Activated T-helper 17 cell treated with anti-CD3 and anti-CD28 coated beads, Interleukin-2, amount 50 U/mL, for 72 hours (primary cell): ENCODE measurements at places on chromosomes 2 and 18. TPM values are rescaled to one million over a fixed set of nuclear protein-coding genes. Genes with fewer than 3 reads are reported as not detected.

PROKR1 gene
- not detected for total RNA-seq

IGFBP2 gene
- total RNA-seq: 0.32 TPM

POTEJ gene
- total RNA-seq: not detected

SCN2A gene
- total RNA-seq: 0.05 TPM

FZD7 gene
- 1.6 TPM for total RNA-seq

FAM110C gene
- total RNA-seq: 2.2 TPM

GRCh38 chr2:137987011-137987410, 22.7 kb downstream of the HNMT start:
- ATAC-seq: no peak

DNA sequence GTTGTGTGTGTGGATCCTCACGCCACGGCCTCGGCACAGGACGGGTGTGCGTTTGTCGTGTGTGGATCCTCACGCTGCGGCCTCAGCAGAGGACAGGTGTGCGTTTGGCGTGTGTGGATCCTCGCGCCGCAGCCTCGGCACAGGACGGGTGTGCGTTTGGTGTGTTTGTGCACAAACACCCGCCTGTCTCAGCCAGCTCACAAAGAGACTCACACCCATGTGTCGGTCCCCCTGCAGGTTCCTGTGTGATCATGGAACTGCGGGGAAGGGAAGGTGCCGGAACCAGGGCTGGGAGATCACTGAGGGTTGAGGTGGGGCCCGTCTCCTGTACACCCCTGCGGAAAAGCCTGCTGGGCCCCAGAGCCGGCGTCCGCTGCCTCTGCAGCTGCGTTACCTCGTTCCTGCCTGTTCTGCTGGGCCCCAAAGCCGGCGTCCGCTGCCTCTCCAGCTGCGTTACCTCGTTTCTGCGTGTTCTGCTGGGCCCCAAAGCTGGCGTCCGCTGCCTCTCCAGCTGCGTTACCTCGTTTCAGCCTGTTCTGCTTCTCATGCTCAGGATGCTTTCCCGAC, 53.6 kb downstream of the CTDP1 start:
- ATAC-seq: no peak

DNA sequence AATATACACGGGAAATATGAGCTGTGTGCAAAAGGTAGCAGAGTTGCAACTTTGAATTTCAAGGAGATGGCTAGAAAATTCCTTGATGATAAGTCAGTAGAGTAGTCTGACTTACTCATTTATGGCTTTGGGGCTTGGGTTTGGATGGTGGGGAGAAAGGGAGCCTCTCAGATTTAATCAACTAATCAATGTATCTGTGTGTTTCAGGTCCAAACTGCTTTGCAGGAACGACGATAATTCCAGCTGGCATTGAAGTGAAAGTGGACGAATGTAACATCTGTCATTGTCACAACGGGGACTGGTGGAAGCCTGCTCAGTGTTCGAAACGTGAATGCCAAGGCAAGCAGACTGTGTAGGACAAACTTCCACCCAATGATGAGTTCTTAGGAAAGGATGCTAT, 164.6 kb downstream of the VWC2L start:
- no peak for ATAC-seq

DNA sequence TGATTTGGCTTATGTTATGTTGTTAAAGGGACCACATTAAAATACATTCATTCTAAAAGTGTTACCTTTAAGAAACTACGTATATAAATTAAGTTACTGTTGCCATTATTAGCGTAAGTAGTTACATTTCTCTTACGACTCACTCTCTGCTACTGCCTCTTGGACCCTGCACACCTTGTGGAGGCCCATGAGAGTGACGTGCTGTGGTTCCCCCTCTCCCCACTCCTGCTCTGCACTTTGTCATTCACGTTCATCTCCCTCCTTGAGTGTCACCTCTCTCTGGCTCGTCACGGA, 830 bp upstream of the MERTK start:
- no peak for ATAC-seq

DNA sequence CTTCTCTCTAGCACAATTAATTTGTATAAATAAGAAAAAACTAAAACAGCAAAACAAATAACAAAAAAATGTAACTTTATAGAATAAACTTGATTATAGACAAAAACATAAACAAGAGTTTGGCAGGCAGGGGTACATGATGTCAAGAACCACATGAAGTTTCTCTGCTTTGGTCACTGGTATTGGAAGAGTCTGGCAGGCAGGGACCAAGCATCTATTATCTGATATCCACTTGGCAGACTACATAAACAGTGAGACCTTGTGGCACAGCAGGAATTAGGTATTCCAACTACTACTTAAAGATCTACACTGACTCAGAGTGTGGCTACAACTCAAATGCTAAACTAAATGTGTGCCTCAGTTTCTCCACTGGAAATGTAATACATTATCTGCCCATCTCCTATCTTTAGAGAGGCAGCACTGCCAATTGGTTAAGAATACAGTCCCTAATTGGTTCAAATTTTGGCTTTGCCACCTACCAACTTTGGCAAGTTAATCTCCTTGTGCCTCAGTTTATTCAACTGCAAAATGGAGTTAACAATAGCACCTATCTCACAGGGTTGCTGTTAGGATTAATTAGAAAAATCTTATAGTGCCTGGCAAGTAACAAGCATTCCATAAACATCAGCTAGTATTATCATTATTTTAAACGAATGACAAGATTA, 2.7 kb downstream of the MAP4K3 start:
- ATAC-seq: no peak

DNA sequence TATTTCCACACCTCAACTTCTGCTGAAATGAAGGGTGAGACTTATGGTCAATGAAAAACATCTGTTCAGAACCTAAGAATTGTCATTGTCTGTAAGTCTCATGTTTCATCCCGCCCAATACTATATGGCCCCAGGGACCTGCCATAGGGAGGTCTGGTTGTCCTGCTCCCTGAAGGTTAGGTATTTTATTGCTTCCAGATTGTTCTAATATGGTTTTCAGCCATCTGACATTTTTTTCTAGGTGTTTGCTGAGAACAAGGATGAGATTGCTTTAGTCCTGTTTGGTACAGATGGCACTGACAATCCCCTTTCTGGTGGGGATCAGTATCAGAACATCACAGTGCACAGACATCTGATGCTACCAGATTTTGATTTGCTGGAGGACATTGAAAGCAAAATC, 7.3 kb downstream of the XRCC5 start:
- ATAC-seq: no peak

DNA sequence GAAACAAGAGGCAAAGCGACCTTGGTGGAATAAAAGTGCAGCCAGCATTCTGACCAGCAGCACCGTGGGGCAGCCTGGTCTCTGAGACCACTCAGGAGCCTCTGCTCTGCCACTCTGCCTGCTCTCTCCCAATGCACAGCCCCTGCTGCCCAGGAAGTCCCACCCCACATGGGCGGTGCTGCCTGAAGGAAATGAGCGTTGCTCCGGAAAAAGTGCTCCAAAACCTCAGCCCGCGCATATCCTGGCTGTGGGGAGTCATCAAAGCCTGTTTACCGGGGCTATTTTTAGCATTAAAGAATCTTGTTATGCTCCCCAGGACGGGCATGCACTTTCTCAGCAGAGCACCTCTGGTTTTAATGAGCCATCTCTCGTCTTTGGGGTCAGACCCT, 54.5 kb downstream of the EPAS1 start:
- peak; percentile 95 for ATAC-seq

GRCh38 chr18:40382197-40382596, 1572.8 kb upstream of the PIK3C3 start:
- ATAC-seq: no peak

GRCh38 chr18:67104700-67105284, 411.7 kb downstream of the DSEL start:
- peak; percentile 63 for ATAC-seq

- ATAC-seq: no peak
Measured at GRCh38 chr2:62379566-62379965, 126.4 kb downstream of the TMEM17 start.

DNA sequence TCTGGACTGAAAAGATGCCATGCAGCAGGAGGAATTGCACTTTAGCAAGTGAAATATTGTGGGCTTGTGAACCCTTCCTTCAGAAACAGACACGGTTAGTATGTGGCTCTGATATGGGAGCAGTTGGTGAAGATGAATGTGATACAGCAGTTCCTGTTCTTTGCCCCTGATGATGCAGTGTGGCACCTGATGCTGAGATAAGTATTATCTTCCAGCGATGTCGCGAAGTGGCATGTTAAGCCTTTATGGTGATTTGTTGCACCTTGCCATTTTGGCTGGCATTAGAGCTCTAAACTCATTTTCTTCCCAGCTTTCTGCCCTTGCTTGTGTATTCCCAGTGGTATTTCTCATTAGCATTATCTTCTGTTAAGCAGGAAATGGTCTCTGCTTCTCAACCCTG, 441.6 kb upstream of the RAB12 start:
- no peak for ATAC-seq

GRCh38 chr18:48893061-48893607, 57.6 kb downstream of the SMAD7 start:
- no peak for ATAC-seq

GRCh38 chr2:53987336-53987921, 16.6 kb upstream of the PSME4 start:
- peak; percentile 54 for ATAC-seq

DNA sequence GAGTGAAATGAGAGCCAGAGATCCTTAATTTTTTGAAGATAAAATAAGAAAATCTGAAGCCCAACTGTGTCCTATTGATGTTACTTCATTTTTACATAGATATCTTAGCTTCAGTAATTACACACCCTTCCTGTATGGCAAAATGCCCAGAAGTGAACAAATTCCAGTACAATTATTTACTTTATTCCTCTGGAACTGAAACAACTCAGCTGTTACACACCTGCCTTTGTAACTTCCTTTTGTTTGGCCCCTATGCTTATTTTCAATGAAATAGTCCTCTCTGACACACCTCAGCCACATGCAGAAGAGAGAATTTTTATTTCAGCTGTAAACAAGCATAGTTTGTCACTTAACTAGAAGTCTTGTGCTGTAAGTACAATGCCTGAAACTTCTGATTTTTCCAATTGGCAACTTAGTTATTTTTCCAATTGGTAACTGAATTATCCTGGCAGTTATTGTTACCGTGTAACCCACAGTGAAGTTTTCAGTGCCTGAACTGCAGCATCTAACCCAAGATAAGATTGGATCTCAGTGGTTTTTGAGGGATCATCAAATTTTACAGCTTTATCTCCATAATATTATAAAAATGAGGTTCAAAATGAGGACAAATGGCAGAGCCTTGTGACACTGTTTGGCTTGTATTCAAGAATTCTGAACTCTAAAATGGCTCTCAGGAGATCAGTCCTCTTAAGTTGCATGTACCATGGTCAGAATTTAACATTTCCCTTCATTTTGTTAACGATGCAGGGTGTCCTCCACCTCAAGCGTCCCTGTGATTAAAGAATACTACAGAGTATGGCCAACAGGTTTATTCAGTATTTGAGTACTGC, 82.6 kb downstream of the PKP4 start:
- ATAC-seq: no peak
